ENCODE measurements at places on chromosomes 2 and 18.
A peak's percentile ranks its signal among the peaks of the same experiment; 100 is the strongest.

GRCh38 chr2:56009758-56010458 lies 86.3 kb upstream of the EFEMP1 start:
- peak; percentile 21 for DNase-seq

DNA sequence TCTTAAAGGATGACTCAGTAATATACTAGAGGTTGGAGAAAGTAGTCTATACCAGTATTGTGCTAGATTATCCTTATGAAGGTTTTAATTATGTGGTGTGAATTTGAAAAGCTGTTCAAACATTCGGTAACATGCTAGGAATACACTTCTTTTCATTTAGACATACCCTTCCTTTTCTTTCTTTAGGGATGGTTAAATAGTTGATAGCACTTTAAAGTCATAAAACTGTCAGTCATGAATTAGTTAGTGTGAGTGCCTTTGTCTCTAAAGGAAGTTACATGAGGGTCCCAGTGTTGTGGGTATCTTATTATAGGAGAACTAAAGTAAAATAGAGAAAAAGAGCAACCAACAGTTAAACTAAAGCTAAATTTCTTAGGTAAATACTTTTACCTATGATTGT lies 149.3 kb downstream of the CSRNP3 start:
- DNase-seq: no peak

- DNase-seq: no peak
These were observed 3.9 kb upstream of the IL1R2 start for GRCh38 chr2:101987832-101988231.

DNA sequence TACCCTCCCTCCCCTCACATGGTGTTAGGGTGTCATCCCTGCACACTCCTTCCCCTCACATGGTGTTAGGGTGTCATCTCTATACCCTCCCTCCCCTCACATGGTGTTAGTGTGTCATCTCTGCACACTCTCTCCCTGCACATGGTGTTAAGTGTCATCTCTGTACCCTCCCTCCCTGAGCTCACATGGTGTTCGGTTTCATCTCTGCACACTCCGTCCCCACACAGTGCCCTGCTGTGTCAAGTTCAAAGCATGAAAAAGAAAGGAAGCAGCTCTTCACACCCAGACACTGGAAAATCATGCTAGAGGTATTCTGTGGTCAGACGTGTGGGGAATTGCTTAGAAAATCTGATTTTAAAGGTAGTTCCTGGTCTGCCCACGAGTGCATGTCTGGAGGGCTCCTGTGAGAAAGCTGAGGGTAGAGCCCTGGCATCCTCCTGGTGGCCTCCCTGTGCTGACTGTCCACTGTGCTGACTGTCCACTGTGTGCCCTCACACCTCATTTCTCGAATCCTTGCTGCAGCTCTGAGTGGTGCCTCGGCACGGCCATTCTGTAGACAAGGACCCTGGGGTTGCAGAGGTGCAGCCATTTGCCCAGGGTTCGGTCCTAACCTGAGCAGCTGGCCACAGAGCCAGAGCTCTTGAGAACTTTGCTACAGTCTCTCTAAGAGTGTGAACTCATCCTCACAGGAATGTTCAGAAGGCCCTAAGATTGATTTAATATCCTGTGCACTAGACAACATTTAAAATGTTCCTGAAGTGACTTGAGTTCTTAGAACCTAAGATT lies 69.1 kb upstream of the NFATC1 start:
- no peak for DNase-seq

DNA sequence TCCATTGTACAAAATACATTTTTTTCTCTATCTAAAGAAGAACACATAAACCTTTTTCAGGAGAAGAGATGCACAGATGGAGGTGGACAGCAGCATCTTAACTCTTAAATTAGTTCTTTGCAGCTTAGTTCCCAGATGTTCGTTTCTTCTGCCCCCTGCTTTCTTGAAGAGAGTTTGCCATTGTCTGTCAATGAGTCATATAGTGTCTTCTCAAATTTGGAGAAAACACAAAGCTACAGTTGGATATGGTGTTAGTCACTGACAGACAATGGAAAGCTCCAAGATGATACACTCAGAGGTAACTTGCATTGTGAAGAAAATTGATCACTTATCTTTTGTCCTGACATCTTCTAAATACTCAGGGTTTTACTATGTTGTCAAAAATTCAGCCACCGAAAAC lies 48.8 kb upstream of the TMEFF2 start:
- no peak for DNase-seq

DNA sequence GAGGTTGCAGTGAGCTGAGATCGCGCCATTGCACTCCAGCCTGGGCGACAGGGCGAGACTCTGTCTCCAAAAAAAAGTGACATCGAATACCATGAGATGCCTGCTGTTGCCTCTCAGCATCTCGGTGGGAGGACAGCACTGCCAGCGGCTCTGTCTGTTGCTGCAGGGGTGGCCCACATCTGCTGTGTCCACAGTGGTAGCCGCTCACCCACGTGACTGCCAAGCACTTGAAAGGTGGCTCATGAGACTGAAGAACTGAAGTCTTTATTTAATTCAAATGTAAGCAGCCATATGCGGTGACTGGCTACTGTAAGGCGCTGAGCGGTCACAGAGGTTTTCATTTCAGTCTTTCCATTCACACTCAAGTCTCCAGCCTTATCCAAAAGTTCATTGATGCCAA lies 25.8 kb downstream of the IMPA2 start:
- DNase-seq: peak; percentile 1

GRCh38 chr2:191627518-191627917 lies 50.4 kb upstream of the NABP1 start:
- no peak for DNase-seq

GRCh38 chr2:170743530-170744239 lies 26.5 kb upstream of the ERICH2 start:
- DNase-seq: no peak

GRCh38 chr2:53793821-53794220 lies 7.0 kb downstream of the ERLEC1 start:
- DNase-seq: no peak

- DNase-seq: no peak
These were observed 39.3 kb downstream of the MTCL1 start for GRCh38 chr18:8744656-8745055.

DNA sequence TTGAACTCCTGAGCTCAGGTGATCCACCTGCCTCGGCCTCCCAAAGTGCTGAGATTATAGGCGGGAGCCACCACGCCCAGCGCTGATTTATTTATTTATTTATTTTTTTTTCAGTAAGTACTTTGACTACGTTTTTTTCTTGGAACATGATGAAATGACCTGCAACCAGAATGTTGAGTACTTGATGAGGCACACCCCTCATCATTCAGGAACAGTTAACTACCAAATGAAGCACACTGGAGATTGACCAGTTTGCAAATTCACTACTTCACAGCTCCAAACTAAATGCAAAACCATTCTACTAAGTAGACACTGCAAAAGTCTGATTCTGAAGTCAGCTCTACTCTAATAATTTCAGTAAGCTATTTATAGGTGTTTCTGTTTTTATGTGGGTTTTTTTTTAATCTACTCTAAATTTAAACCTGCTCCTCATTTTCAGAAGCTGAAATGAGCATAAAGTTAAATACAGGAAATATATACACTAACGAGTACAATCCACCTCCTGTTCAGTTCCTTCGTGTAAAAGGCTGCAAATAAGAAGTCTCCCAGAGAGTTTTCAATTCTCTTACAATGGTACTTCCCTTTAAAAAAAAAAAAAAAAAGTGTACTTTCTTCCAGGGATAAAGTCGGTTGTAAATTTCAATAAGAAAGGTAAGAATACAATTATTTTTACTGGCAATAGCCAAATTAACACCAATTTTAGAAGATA lies 1.4 kb downstream of the GFPT1 start:
- no peak for DNase-seq

DNA sequence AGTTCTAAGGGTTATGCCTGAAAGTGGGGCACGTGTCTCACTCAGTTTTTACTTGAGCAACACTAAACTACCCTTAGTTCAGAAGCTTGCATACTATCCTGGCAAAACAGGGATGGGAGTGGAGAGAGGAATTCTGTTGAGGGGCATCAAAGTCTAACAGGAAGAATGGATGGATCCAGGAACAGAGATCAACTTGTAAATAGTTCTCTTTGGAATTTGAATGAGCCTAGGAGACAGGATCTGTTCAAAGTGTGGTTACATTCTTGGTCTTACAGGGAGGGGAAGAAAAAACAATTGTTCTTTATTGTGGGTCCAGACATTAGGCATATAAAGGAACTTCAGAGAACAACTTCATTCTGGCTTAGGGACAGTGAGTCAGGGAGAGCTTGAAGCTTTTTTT lies 560.2 kb downstream of the CNTNAP5 start:
- no peak for DNase-seq

GRCh38 chr2:39593439-39594393 lies 72.0 kb upstream of the TMEM178A start:
- no peak for DNase-seq

GRCh38 chr2:48738806-48739205 lies 16.7 kb downstream of the LHCGR start:
- no peak for DNase-seq

GRCh38 chr2:152245653-152246052 lies 70.1 kb upstream of the STAM2 start:
- no peak for DNase-seq

GRCh38 chr2:17573085-17573803 lies 32.7 kb downstream of the VSNL1 start:
- DNase-seq: no peak

- no peak for DNase-seq
These were observed 304.6 kb downstream of the ARHGAP15 start for GRCh38 chr2:143433840-143434239.

DNA sequence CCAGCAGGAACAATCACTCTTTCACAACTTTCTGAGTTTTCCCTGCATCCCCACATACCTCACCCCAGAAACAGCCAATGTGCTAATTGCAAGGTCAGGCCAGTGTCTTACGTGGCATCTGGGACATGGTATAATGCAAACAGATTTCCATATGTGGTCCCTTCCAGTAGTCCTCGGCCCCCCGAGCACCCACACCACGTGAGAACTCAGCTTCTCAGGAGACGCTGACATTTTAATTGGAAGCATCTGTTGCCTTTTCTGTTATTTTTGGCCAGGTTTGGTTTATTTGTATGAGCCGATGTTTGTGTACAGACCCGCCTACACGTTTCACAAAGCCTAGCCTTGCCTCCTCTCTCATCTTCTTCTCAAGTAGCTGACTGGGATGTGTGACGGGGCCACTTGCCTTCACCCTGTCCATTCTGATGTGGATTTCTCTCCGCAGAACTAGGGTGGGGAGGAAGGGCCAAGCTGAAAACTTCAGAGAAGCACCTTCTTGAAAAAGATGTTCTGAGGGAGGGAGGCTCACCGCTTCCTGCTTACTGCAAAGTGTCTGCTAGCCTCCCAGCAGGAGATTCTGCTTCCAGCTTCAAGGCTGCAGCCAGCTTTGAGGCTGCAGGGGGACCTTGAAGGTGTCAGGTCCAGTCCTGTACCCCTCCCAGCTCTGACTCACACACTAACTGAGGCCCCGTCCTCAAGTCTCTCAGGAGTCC lies 109.6 kb upstream of the SLC14A2 start:
- DNase-seq: peak; percentile 50

DNA sequence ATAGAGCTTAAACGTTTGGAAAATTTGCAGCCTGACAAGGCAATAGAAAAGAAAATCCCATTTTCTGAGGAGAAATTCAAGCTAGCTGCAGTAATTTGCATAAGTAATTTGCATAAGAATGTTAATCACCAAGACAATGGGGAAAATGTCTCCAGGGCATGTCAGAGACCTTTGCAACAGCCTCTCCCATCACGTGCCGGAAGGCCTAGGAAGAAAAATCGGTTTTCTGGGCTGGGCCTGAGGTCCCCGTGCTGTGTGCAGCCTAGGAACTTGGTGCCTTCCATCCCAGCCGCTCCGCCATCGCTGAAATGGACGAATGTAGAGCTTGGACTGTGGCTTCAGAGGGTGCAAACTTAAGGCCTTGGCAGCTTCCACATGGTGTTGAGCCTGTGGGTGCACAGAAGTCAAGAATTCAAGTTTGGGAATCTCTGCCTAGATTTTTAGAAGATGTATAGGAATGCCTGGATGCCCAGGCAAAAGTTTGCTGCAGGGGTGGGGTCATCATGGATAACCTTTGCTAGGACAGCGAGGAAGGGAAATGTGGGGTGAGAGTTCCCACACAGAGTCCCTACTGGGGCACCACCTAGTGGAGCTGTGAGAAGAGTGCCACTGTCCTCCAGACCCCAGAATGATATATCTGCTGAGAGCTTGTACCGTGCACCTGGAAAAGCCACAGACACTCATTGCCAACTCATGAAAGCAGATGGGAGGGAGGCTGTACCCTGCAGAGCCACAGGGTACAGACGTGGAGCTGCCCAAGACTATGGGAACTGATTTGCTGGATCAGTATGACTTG lies 164.6 kb downstream of the GULP1 start:
- no peak for DNase-seq

DNA sequence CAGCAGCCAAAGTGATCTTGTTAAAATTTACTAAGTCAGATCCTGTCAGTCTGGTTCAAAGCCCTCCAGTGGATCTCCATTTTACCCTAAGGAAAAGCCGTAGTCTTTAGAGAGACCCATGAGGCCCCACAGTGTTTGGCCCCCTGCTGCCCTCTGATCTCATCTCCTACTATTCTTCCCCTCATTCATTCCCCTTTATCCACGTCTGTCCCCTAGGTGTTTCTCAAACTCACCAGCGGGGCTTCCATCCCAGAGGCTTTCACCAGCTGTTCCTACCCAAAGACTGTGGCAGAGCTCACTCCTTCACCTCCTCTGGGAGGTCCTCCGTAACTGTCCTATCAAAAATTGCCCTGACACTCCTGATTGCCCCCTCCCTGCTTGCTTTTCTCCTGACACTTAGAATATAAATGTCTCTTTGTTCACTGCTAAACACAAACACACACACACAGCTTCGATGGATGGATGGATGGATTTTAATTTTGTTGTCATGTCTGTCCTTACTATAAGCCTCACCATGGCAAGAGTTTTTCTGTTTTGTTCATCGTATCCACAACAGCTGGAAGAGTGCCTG lies 26.1 kb downstream of the LIMS1 start:
- DNase-seq: no peak

GRCh38 chr2:240554767-240555493 lies 2.9 kb downstream of the ANKMY1 start:
- DNase-seq: no peak

- no peak for DNase-seq
These were observed 130.6 kb upstream of the MC4R start for GRCh38 chr18:60503199-60503598.

GRCh38 chr18:10481831-10482230 lies 27.4 kb downstream of the APCDD1 start:
- peak; percentile 0 for DNase-seq

- DNase-seq: no peak
These were observed 117.1 kb upstream of the SERTAD2 start for GRCh38 chr2:64770781-64771334.

DNA sequence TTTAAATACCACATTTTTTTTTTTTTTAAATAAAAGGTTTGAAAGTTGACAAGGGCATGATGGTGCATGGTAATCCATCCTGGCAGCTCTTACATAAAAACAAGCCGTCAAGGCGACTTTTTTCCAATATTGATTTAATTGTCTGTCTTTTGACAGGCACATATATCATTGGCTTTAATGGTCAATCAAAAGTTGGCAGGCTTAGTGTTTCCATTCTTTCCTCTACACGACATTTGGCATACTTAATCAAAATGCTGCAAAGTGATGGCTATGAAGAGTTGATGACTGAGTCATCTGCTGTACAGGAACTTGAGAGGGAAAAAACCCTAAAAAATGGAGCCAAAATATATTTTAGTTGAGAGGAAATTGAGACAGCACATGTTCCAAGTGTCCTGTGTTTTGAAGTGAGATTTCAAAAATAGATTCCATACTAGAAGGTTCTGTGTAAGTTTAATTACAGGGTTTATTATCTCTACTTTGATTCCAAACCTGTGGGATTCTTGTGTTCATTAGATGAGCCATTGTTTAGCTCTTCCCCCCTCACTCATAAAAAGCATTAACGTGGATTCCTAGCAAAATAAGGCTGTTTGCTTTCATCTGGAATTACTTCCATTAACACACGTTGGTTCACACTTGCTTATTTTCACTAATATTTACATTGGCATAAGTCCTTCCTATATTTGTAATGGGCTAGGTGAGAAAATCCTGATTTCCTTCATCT lies 3.2 kb downstream of the TSHZ1 start:
- DNase-seq: no peak

All from right kidney (tissue), 9 donors.